ENCODE measurements at places on chromosomes 12 and 14. TPM values are rescaled to one million over a fixed set of nuclear protein-coding genes. Genes with fewer than 3 reads are reported as not detected.

PCK2 gene
- 3.0 TPM for total RNA-seq

GRCh38 chr14:35406506-35407305 is 2.2 kb upstream of the NFKBIA start:
- peaks cover 24% of the 10 kb centered on the region for H3K4me1 ChIP-seq
- no peaks in the 10 kb centered on the region for H3K27me3 ChIP-seq
- H3K4me3 ChIP-seq: no peak overlapping the region

DNA sequence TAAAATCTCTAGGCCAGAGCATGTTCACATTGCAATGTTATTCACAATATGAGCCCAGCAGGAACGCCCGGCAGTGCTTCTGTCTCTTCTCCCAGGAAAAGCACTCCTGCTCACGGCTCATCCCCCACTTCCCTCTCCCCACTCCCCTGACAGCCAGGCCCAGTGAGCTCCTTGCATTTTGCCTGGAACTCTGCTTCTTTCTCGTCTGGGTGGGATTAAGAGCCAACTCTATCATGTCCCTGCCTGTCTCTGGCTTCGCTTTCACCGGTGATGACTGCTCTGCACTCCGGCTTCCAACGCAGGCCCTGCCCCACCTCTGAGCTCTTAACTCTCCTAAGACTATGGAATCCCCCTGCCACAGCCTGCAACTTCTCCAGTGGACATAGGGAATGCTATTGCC is 2.5 kb downstream of the PLEK2 start:
- no peaks in the 10 kb centered on the region for H3K27me3 ChIP-seq
- no peaks in the 10 kb centered on the region for H3K36me3 ChIP-seq
- no peak overlapping the region for H3K27ac ChIP-seq
- no peak overlapping the region for H3K4me3 ChIP-seq
- no peaks in the 10 kb centered on the region for H3K4me1 ChIP-seq
- DNase-seq: no peak

LYZ gene
- 8.4 TPM for total RNA-seq

PIP4P1 gene
- 29.7 TPM for total RNA-seq

DNA sequence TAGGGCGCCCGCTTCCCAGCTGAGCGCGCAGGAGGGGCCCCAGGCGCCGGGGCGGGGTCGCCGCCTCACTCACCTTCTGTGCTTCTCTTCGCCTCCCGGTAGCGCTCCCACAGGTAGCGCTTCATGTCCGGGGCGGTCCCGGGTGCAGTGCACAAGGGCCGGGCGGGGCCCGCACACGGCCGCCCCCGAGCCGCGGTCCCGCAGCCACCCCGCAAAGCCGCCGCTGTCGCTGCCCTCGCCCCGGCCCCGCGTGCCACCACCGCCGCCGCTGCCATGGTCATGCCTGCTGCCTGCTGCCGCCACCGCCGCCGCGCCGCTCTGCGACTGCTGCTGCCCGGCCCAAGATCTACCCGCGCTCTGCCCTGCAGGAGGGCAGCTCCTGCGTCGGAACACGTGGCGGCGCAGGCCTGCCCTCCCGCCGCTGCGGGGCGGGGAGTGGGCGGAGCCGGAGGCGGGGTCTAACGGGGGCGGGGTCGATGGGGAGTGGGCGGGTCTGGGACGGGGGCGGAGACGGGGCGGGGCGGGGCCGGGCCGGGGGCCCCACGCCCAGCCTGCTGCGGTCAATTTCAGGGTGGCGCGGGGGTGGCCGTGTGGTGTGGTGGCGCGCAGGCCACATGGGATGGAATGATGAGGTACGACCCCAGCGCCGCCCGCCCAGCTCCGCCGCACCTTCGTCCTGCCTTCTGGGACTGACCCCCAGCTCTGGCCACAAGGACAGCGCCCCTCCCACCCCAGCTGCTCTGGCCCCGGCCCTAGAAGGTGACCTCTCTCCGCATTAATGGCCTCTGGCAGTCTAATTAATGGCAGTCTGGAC is at the start of gene NT5DC3:
Gene NT5DC3, minus strand, starts transcription at position 359 of the 814 bp plus-strand sequence. Its CDS starts 78 bp downstream, at position 281.
- peak within 1 kb of the TSS; percentile 94 for H3K27ac ChIP-seq
- H3K36me3 ChIP-seq: no peaks in the 10 kb centered on the region
- H3K27me3 ChIP-seq: no peaks in the 10 kb centered on the region
- peak within 1 kb of the TSS; percentile 91 for H3K4me3 ChIP-seq
- peak; percentile 92 for DNase-seq
- no peaks in the 10 kb centered on the region for H3K4me1 ChIP-seq

EPS8 gene
- total RNA-seq: 12.9 TPM

DNA sequence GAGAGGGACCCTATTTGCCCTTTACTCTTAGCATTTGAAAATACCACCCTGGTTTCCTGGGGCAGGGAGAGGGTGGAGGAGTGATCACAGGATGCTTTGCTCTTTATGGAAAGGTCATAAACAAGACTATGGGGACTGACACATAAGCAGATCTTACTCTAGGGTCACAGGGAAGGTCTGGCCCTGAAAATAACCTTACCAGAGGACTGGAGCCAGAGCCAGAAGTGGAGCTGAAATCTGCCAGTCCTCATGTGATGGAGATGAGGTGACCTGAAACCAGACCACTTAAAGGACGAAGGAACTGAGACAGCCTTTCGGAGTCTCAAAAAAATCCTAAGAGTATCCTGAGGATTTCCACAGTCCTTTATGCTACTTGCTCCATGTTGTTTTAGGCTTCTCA is 12.4 kb downstream of the PFKM start:
- H3K36me3 ChIP-seq: peaks cover 94% of the 10 kb centered on the region
- no peak overlapping the region for H3K4me3 ChIP-seq
- no peaks in the 10 kb centered on the region for H3K27me3 ChIP-seq
- no peak for DNase-seq

GRCh38 chr12:50659690-50660424 is 104.0 kb upstream of the ATF1 start:
- H3K36me3 ChIP-seq: peaks cover 5% of the 10 kb centered on the region
- H3K4me1 ChIP-seq: no peaks in the 10 kb centered on the region
- H3K27ac ChIP-seq: no peak overlapping the region

DNA sequence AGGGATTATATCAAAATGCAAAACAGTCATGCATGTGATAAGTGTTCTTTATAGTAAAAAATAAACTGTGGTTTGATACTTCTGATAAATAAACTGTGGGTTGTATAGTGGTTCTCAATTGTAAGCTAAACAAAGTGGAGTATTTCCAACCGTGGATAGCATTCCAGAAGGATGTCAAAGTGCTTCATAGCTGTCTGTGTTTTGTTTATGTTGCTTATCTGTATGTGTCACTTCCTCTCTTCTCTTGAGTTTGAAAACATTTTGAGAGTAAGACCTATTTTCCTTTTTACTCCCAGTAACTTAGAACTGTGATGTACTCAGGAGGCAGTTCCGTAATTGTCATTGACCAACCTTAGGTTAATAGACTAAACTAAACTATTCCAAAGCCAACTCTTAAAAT is 415.8 kb downstream of the TMTC2 start:
- H3K4me3 ChIP-seq: no peak overlapping the region
- H3K36me3 ChIP-seq: no peaks in the 10 kb centered on the region
- DNase-seq: no peak
- H3K27ac ChIP-seq: no peak overlapping the region
- no peaks in the 10 kb centered on the region for H3K4me1 ChIP-seq

DNA sequence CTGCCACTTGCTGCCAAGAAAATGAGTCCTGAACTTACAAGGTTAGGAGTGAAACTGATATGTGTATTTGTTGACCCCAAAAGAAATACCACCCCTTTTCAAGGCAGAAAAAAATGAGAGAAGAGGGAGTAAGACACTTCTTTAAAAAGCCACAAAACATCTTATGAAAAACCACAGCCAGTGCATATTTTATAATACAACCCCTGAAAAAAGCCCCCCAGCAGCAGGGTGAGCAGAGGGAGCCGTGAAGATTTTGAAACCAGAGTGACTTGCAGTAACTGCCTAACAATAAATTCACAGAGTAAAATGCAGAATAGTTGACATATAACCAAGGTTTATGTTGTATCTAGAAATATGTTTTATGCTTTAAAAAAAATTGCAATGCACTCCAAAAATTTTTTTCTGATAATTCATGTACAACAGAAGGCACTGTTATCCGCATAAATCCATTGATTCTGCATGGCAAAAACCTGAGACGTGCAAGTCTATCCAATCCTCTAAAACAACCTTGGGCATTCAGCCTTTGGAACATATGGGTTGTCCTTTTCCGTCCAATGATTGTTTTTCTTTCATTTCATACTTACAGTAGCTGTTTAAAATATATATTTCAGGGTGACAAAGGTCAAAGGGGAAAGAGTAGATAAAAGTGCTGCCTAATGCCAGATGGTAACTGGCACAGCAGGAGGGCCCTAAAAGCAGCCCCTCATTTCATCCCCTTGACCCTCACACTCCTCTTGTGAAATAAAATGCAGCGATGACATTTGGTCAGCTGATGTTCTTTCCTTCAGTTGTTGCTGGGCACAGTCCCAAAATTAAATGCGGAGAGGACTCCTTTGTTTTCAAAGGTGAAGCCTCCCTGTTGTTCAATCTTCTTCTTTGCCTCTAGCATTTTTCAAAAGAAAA is 65.3 kb downstream of the IPO8 start:
- DNase-seq: no peak
- peaks cover 9% of the 10 kb centered on the region for H3K36me3 ChIP-seq
- no peak overlapping the region for H3K4me3 ChIP-seq
- no peaks in the 10 kb centered on the region for H3K27me3 ChIP-seq

DNA sequence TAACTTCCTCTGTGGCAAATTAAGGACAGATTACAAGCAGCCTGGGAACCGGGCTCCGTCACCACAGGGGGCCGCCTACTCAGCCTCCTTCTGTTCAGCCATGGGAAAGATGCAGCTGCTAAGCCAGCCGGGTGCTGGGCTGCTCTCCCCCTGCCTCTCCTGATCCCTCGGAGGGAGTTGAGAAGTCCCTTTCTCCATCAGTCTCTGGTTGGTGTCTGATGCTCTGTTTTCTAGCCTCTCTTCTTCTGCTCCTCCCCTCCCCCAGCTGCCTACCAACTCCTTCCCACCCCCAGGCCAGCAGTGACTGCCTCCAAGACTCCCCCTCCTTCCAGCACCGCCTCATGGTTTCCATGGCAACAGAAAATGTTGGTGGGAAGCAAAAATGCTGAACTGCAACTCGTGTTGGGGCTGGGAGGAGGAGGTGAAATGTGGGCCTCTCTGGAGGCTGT is 486.7 kb downstream of the APAF1 start:
- no peak overlapping the region for H3K27ac ChIP-seq
- no peaks in the 10 kb centered on the region for H3K36me3 ChIP-seq
- no peaks in the 10 kb centered on the region for H3K27me3 ChIP-seq

TAS2R14 gene
- 0.52 TPM for total RNA-seq

GRCh38 chr12:12606781-12607589 is 4.7 kb upstream of the CREBL2 start:
- H3K4me3 ChIP-seq: no peak overlapping the region
- no peaks in the 10 kb centered on the region for H3K36me3 ChIP-seq
- DNase-seq: no peak

DNA sequence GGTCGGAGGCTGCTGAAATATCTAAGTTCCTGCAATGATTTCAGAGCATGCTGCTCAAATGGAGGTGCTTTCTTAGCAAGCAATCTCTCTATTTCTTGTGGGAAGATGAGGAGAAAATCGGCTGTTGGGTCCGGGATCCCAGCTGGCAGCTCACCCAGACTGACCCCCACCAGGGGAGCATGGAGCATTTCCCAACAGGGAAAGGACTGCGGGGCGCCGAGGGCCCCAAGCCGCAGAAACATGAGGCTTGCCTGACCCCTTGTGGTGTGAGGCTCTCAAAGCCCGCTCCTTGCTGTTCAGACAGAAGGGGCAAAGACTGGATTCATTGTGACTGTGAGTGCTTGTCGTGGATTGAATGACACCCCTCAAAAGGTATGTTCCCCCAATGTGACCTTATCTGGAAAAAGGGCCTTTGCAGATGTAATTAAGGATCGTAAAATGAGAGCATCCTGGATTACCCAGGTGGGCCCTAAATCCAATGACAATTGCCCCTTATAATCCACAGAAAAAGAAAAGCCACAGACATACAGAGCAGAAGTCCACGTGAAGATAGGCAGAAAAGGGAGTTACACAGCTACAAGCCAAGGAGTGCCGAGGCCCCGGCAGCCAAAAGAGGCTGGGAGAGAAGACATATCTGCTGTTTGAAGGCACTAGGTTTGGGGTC is 116.3 kb upstream of the VASH1 start:
- no peak overlapping the region for H3K4me3 ChIP-seq
- peaks cover 2% of the 10 kb centered on the region for H3K27me3 ChIP-seq
- H3K4me1 ChIP-seq: no peaks in the 10 kb centered on the region
- DNase-seq: no peak
- no peaks in the 10 kb centered on the region for H3K36me3 ChIP-seq
- H3K27ac ChIP-seq: no peak overlapping the region

DNA sequence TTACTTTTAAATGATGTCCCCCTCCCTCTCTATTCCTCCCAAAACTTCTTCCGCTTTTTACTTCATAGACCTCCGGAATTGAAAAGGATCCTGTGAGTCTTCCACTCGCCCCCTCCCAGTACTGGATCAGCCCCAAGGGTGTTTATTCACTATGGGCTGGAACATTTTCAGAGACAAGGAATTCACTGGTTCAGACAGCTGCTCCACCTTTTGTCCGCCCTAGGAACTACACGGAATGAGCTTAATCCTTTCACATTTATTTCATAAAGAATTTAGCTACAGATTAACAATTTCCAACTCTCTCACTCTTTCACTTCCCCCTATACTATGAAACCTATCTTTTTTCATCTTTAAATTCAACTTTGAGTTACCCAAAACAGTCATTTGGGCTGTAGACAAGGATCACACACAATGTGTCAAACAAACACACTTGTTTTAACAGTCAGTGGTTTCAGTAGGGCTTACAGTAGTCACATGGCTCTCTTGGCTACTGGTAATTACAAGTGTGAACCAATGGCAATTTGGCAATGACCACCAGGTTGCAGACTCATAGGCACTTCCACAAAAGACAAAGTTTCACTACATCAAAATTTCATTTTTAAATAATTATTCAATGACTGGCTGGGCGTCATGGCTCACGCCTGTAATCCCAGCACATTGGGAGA is 20.6 kb downstream of the CNIH1 start:
- H3K27ac ChIP-seq: no peak overlapping the region
- H3K36me3 ChIP-seq: no peaks in the 10 kb centered on the region
- H3K27me3 ChIP-seq: no peaks in the 10 kb centered on the region
- no peaks in the 10 kb centered on the region for H3K4me1 ChIP-seq
- DNase-seq: no peak

- no peak overlapping the region for H3K27ac ChIP-seq
- no peak overlapping the region for H3K4me3 ChIP-seq
- no peak for DNase-seq
- no peaks in the 10 kb centered on the region for H3K27me3 ChIP-seq
- H3K4me1 ChIP-seq: no peaks in the 10 kb centered on the region
- no peaks in the 10 kb centered on the region for H3K36me3 ChIP-seq
Observed at GRCh38 chr14:71487941-71488340, 444.3 kb upstream of the RGS6 start.

VWF gene
- 136 TPM for total RNA-seq

ANAPC5 gene
- 72.5 TPM for total RNA-seq

DNA sequence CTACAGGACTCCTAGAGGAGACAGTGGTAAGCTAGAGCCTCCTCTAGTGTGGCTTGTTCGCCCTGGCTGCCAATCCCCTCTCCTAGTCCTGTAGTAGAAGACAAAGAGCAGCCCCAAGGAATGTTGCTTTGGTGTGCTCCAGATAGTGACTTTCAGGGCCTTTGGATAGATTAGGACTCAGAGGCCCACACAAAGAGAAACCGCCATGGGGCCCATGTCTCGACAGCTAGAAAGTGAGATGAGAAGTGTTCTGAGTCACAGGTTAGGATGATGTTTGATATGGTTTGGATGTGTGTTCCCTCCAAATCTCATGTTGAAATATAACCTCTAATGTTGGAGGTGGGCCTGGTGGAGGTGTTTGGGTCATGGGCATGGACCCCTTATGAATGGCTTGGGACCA is 51.8 kb upstream of the JDP2 start:
- no peaks in the 10 kb centered on the region for H3K36me3 ChIP-seq
- H3K27ac ChIP-seq: no peak overlapping the region
- peaks cover 18% of the 10 kb centered on the region for H3K4me1 ChIP-seq
- H3K4me3 ChIP-seq: no peak overlapping the region
- no peak for DNase-seq
